Dermis blood vessel endothelial cell (primary cell): ENCODE measurements at places on chromosomes 3 and 15. TPM values are rescaled to one million over a fixed set of nuclear protein-coding genes. Genes with fewer than 3 reads are reported as not detected.

The RTP1 gene
- total RNA-seq = not detected in 2 replicates

The TRIM42 gene
- total RNA-seq = not detected in 2 replicates

The CMTM7 gene
- 19.1 and 31.3 TPM in 2 replicates for total RNA-seq

The ACTRT3 gene
- 3.6 and 4.7 TPM in 2 replicates for total RNA-seq

The CYP1A2 gene
- not detected in 2 replicates for total RNA-seq

The AGTR1 gene
- total RNA-seq = under 0.01 TPM in 1 of 2 replicates, not detected in the other

The CSTA gene
- not detected in 2 replicates for total RNA-seq

The ZNF502 gene
- 3.6 and 4.1 TPM in 2 replicates for total RNA-seq

The HRG gene
- total RNA-seq = not detected in 2 replicates

The FSIP1 gene
- 0.37 and 0.85 TPM in 2 replicates for total RNA-seq

The ANKUB1 gene
- not detected in 2 replicates for total RNA-seq

The LRRC15 gene
- total RNA-seq = 0.28 and 0.51 TPM in 2 replicates

The SIDT1 gene
- total RNA-seq = 0.09 TPM in 1 of 2 replicates, not detected in the other

The GOLGA8J gene
- 0.17 TPM in 1 of 2 replicates, not detected in the other for total RNA-seq

The GRK7 gene
- total RNA-seq = not detected in 2 replicates

- DNase-seq = no peak
These were observed 27.3 kb downstream of the KLHDC8B start for GRCh38 chr3:49198611-49199230.

DNA sequence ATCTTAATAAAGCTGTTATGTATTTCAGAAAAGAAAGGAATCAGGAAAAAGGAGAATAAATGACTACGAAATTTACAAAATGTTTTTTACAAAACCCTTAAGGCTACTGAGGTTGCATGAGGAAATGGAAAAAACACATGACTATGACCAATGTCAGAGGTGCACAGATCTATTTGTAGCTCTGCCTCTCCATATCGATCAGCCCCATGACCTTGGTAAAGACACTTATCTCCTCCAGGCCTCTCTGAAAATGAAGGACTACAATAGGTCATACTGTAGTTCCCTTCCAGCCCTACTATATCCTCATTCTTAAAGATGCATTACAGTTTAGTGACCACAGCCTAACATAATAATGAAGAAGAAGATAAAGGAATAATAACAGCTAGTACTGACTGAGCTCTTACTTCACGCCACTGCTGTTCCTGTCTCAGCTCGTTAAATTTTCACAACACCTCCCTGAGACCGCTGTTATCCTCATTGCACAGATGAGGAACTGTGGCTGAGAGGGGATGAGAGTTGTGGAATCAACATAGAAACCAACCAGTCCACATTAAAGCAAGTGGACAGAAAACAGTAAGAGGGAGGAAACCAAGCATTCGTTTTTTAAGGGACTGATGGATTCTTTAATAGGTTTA, 163.2 kb downstream of the MAGI1 start:
- no peak for DNase-seq

DNA sequence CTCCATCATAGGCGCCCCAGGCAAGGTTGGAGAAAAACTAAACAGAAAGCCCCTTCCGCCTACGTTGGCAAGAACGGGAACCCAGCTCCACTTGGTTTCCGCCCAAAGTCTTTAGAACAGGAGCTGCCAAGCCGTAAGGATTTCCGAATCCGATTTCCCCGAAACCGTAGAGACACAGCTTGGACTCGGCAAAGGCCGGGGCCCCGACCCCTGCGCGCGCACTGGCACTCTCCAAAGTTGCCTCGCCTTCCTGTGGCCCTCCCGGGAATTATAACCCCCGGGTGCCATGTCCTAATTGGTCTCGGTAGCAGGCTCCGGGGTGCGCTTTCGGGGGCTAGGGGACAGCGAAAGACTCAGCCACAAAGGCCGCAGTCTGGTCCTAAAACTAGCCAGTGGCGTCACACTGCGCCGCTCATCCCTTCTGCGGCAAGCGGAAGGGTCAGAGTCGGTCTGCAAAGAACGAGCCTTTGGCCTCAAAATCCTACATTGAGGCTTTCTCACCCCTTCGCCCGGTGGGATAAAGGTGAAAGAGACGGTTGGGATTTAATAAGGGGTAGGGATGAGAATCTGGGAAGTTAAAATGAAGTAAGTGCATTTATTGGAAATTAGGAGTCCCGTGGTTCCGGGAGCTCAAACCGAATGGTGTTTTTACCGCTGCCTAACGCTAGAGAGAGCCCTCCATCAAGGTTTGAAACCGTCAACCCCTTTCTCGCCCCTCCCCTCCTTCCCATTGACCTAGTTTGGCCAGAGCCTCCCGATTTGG, 6.8 kb downstream of the BCL6 start:
- peak; percentile 94 for DNase-seq

DNA sequence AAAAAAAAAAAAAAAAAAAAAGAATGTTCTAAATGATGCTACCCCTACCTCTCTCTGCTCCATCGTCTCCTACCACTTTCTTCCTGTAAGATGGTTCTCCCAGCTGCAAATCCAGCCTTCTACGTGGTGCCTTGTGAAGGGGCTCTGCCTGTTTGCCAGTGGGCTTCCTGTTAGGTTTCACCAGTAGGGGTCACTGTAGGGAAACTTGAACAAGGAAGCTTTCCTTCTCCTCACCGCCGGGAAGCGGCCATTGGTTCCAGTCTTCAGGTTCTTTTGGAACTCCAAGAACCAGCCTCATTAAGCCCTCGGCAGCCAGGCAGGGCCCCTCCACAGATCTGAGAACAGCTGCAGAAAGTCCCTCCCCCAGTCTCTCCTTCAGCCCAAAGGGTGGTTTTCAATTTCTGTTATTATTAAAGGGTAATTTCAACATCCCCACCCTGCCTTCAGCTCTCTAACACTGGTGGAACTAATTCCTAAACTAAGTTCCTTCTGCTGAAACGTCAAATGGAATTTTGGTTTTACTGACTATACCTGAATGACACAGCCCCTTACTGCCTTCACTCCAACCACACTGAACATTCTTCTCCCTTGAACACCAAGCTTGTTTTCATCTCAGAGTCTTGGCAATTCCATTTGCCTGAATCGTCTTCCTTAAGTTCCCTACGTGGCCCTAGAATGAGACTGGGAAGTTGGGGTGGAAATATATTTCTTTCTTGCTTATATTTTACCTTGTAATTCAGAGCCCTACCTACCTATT, 13.5 kb downstream of the MCCC1 start:
- peak; percentile 52 for DNase-seq

DNA sequence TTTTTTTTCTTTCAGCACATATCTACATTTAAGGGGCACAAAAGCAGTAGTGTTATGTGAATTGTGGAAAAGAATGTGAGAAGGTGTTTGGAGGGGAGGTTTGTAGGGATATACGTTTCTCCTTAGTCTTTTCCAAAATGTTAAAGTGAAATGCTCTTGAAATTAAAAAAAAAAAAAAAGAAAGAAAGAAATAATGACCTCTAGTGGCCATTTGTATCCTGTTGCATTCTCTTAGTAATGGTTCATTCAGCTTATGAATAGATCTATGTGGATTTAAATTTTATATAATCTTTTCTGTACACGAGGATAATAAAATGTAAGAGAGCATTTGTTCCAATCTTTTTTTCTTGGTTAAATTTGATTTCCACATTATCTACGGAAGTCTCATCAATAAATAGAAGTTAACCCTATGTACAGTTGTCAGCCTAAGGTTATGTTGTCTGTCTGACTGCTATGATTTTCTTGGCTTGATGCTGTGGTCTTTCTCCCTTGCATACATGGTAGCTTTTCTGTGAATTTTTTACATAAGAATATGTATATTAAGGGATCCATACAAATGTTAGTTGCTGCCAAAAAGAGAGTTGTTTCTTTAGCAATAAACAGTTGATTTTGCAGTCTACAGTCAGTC, 1.7 kb downstream of the P2RY13 start:
- DNase-seq = peak; percentile 28

DNA sequence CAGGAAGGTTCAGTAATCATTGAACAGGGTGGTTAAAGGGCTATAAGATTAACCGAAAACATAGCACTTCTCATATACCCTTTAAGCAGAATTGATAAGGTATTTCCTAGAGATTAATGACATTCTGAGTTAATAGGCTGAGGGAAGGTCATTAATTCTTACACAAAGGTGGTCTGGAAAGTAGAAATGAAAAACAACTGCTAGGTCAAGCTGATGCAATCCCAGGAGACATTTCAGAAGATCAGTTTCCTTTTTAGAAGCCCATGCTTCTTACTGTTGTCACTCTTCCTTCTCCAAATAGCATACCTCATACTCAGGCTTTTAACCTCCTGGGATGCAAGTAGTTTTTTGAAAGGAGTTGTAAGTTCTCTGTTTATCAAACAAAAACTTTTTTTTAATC, 8.8 kb downstream of the FILIP1L start:
- no peak for DNase-seq

DNA sequence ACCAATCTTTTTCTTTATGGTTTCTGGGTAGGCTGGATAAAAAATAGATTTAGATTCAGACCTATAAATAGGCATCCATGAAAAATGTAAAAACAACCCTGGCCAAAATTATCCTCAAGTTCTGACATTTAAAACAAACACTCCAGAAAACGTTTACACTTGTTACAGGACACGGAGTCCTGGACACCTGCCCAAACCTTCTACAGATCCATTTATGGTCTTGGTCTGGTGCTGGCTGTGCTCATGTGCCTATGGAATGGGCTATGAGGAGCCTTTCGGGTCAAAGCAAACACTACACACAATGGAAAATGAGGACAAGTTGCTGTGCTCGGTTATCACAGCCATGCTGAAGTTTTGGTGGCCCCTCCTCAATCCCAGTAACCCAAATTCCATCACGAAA, 108.1 kb downstream of the PDZRN3 start:
- DNase-seq = no peak

- DNase-seq = peak; percentile 79
These were observed 26.0 kb downstream of the POC1A start for GRCh38 chr3:52128118-52128683.

- no peak for DNase-seq
These were observed 366.1 kb upstream of the ZNF385D start for GRCh38 chr3:22117091-22117490.

DNA sequence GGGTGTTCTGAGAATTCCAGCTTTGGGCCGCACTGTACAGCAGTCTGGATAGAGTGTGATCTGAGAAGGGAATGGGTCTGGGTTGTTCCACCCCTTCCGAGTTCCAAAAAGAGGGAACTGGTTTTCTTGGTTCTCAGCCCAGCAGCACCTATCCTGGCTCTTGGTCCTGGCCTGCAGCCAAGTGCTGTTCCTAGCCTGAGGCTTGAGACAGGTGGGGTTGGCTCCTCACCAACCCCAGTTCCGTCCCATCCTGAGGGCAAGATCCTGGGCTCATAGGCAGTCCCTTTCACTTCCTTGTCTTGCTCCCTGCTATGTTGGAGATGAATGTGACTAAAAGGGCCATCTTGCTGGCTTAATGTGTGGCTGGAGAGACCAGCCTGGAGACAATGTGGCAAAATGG, 15.2 kb downstream of the IVD start:
- peak; percentile 21 for DNase-seq

GRCh38 chr3:115552007-115552406, 71.3 kb upstream of the GAP43 start:
- DNase-seq = no peak

GRCh38 chr3:59401924-59402323, 352.1 kb upstream of the CFAP20DC start:
- DNase-seq = no peak

DNA sequence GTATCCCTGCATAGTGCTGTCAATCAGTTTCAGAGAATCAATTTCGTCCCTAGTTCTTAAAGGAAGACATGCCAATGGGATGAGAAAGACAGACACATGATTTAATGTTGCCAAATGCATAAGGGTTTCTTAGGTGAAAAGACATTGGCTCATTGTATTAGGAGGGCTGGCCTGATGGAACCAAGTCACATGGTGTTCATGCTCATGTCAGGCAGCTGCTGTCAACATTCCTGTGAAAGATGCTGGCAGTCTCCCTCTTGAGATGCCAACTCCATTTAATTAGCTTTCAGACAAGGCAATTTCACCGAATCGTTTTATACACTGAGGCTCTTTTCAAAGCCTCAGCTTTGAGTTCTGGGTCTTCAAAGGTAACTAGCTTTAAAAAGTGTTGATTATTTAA, 16.1 kb upstream of the IL1RAP start:
- no peak for DNase-seq

GRCh38 chr3:129974564-129974832, at the start of gene TRH:
TSS of gene TRH (plus strand) at chr3:129974720. CDS start at chr3:129975817, 1,097 bp downstream.
- DNase-seq = no peak

GRCh38 chr15:44536302-44536961, 515 bp upstream of the EIF3J start:
- no peak for DNase-seq

DNA sequence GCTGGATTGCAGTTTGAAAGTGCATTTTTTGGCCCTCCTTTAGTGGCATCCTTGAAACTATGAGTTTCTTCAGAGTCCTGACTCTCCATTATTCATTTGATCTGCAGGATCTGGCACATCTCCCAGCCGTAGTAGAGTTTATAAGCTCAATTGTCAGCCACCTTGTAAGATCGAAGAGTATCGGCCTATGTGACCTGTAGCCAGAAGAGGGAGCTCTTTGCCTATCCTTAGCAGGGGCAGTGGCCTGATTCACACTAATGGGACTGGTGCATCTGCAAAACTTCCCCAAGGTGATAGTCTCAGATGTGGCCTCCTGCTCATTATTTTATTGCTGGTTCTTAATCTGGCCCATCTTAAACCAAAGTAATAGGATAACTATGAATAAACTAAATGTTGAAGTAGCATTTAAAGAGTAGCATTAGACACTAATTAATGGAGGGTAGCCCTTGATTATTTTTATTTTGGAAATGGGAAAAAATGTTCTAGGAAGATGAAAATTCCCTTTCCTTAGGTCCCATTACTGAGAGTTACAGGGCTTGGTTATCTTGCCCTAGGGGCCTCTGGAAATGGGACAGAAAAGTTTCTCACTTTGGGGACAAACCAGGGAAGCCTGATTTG, 21.2 kb downstream of the GCSAM start:
- peak; percentile 84 for DNase-seq

DNA sequence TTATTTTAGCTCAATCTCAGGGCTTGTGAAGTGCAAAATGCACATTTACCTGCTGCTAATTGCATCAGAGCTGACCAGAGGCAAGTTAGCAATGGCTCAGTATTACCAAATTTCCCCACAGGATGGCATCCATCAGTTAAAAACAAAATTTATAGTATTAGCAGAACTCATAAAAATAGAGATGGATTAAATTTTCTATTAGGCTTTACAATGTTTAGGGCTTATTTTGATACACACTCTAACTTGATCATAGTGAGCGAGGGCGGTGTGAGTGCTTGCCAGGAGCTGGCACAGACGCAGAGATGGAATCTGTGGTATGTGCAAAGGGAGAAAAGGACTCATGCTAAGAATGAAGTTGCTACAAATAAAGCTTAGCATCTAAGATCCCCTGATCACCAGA, 241.0 kb downstream of the NSUN3 start:
- DNase-seq = no peak

DNA sequence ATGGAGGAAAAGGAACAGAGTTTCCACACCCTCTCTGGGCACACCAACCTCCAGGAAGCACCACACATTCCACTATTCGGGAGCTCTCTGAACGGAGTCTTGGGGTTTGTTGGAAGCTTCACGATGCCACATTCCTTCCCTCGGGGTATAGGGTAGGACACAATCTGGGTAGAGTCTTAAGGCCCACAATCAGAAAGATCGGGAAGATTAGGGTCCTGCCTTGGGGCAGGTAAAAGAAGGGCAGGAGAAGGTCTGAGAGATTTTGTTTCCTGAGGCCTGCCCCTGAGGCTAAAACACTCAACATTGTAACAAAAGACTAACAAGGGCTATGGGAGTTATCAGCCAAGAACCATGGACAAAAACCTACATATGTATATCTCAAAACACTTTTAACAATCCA, 89.2 kb upstream of the RAP2B start:
- DNase-seq = no peak
